ENCODE measurements at places on chromosomes 2 and 18.

GRCh38 chr18:54767098-54767497 is 61.2 kb upstream of the RAB27B start:
- DNase-seq: no peak

DNA sequence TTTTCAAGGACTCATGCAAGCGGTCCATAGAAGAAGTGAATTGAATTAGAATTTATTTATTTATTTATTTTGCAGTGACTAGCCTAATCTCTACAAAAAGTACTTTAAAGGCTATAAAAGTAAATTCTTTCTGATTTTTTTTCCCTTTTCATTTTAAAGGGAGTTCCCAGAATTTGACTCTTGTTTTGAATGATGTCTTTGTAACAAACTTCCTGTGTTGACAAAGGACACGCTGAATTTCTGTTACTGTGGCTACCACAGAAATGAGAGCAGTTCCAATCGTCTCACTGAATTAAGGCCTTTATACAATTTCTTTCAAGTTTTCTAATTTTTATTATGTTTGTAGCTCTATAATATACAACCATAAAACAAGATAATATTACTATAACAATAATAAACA is 46.3 kb upstream of the LPIN2 start:
- no peak for DNase-seq

GRCh38 chr2:25184254-25184653 is 15.9 kb upstream of the POMC start:
- DNase-seq: no peak

GRCh38 chr2:150346806-150347205 is 140.7 kb downstream of the RND3 start:
- no peak for DNase-seq

DNA sequence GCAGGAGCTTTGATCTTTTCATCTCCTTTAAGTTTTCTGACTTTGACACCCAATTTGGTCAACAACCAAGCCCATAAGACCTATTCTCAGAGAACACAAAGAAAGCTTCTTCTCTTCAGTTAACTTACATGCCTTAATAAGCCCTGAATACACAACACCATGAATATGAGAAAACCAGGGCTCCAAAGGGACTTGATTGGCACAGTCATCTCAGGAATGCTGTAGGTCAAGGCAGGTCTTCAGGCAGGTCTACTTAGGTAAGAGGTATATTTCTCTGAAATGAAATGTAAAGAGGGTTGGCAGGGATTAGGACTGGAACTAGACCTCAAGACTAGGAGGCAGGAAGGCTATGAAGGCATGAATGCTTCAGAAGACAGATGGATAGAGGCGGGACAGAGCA is 24.4 kb upstream of the EIF2AK3 start:
- DNase-seq: no peak

DNA sequence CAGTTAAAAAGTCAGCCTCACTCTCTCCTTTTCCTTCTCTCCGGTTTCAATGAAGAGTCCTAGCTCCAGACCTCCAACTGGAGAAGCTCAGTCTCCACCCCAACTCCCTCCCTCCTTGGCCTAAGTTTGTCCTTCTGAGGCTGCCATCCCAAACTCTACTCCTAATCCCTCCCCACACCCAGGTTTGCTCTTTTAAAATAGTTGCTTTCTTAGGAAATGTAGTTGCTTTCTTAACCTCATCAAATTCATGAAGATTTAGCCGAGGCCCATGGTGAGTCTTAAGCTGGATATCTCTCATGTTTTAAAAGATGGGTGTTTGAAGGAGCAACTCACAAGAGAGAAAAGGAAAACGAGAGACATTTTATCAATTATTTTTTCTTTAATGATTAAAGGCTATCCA is 937 bp upstream of the LANCL1 start:
- peak; percentile 46 for DNase-seq

GRCh38 chr2:12803607-12804006 is 86.9 kb downstream of the TRIB2 start:
- no peak for DNase-seq

DNA sequence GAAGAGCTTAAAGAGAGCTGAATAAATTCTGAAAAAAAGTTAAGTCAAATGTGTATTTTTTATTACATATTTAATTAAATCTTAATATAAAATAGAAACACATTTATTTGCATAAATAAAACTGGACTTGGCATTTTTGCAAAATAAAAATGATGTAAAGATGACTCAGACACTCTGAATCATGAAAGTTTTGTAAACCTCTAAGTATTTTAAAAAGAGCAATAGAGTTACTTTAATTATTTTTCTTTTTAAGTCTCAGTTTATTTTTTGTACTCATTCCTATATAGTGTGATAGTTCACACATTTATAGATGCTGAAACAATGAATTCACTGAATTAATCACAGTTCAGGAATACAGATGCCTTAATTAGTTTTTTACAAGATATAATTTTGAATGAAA is 109.9 kb upstream of the DTNA start:
- DNase-seq: peak; percentile 63

GRCh38 chr2:20333738-20334137 is 16.9 kb downstream of the PUM2 start:
- no peak for DNase-seq

DNA sequence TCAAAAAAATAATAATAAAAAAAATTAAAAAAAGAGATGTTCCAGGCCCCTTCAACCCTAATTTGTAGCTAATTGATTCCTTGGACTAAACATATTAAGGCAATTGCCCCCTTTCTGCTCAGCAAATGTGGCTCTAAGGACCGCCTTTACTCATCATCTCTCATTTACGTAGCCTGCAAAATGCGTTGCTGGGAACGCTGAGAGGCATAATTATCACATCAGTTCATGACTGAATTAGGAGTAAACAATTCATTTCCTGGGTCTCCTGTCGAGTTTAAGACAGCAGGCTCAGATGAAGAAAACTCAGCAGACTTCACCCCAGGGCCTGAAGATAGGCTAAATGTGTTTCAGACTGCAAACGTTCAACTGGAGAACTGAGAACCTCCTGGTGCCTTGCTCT is 413.5 kb downstream of the NBAS start:
- DNase-seq: no peak

DNA sequence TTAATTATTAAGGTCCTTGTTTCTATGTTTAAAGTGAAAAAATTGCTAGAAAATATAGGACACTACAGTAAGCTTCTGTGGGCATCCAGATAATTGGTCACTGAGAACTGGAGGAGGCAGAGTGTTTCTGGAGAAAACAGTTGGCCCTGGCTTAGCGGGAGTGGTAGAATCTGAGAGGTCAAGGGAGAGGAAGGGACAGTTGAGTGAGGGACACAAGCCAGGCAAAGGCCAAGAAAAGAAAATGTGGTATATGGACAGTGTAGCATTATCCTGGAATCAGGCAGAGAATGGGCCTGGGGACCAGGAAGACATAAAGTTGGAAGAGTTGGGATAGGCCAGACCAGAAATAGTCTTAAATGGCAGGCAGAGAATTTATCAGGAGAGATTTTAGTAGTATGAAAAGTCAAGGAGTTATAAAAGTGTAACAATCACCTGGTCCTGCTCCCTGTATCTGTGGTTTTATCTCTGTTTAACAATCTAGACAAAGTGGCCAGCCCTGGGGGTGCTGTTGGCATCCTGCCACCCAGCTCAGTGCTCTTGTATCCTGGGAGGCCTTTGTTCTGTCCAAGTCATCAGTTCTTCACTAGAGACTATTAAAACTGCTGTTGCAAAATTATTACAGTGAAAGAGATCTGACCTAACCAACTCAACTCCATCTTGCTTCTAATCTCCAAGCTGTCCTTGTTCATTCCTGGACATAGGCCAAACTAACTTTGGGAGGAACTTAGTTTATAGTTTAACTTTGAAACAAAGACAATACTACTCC is 15.4 kb upstream of the MSGN1 start:
- DNase-seq: no peak

- DNase-seq: no peak
Observed at GRCh38 chr2:192899466-192899865, 704.7 kb upstream of the TMEFF2 start.

- DNase-seq: no peak
Observed at GRCh38 chr2:232310121-232310520, 68.4 kb upstream of the ALPP start.

DNA sequence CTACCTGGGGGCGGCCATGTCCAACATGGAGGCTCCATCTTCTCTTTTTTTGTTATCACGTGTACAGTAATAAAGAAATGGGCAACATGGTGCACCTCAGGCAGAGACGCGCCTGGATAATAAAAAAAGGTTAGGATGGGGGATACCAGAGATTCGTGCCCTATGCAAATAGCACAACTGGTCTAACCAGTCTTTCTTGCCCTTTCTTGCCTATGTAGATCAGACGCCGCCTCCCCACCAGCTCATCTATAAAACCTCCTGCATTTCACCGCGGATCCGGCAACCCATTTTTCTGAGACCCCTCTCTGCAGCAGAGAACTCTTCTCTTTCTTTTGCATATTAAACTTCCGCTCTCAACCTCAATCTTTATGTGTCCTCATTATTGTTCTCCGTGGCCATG is 68.7 kb downstream of the MYL12B start:
- DNase-seq: no peak

DNA sequence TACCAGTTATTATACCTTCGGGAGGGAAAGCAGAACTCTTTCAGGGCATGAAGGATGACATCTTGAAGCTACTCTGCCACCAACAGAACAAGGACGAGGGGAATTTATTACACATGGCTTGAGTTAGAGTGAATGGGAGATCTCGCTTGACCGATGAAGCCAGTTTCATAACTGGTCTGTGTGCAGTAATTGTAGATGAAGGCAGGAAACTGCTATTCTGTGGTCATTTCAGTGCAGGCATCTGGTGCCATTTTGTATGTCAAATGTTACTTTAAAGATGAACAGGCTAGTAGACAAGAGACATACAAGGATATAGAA is 20.5 kb downstream of the GREB1 start:
- DNase-seq: no peak

DNA sequence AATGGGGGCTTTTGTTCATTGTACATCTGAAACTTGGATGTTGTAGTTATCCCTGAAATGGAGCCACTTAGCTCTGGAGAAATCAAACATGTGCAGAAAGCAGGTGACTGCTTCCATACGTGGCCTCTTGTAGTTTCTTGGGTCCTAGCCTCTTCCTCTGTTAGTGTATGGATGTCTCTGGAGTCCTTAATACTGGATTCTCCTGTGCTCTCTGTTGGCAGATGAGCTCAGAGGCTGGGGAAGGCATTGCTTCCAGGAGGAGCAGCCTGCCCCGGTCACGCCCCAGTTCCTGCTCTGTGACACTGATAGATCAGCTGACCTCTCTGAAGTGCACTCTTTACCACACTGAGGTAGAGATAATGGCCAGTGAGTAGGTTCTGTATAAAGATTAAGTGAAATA is 176.2 kb downstream of the LDLRAD4 start:
- no peak for DNase-seq

- DNase-seq: peak; percentile 72
Observed at GRCh38 chr18:36672437-36673344, 156.1 kb downstream of the TPGS2 start.

DNA sequence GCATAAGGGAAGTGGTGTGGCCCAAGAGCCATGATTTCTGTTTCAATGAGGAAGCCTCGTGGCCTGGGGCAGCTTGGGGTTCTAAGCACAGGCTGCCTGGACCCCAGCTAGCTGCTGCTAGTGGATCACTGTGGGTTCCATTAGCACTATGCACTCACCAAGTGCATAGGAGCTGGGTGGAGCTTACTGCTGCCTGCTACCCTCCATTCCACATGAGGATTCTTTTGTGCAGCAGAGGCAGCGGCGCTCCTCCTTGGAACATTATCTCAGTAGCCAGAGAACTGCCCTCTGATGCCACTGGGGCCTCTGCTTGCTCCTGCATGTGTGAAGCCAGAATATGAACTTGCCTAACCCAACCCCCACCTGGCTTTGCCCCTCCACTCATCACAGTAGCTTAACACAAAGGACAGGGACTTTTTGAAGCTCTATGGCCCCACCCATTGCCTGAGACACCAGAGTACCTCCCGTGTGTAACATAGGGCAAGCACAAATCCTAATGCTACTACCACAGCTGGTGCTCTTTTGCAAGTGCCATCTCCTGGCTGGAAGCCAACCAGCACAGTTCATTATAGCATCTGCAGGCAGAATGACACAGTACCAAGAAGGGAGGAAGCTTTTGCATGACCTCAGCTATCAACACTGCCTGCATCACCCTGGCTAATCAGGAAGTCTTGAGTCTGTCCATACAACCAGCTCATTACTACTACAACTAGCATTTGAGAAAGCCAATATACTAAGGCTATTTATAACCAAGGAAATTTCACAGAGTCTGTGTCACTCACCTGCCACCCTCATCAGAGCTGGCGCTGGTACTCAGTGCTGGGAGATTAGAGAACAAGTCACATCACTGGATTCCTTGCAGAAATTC is 297.0 kb upstream of the GULP1 start:
- DNase-seq: no peak

DNA sequence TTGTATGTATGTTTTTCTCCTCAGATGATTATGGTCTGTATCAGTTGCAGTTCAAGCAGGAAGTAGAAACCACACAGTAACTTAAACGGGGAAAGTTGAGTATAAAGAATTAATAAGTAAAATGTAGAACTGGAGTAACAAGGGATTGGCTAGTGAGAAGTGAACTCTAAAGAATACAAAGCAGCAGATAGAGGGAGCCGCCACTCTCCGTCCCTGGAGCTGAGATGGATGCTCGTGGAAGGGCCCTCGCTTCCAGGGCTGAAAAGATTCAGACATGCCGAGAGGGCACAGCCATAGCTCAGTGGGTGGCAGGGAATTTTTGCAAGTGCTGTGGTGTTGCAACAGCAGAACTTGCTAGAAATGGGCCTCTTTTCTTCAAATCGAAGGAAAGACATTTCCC is 155.8 kb downstream of the COL6A3 start:
- no peak for DNase-seq

GRCh38 chr2:36355151-36355889 is at the start of gene CRIM1:
Gene CRIM1, plus strand, starts transcription at chr2:36355778. Its CDS starts 515 bp downstream, at chr2:36356293.
- peak; percentile 94 for DNase-seq

GRCh38 chr2:190093793-190094192 is 31.3 kb upstream of the MSTN start:
- DNase-seq: peak; percentile 35

DNA sequence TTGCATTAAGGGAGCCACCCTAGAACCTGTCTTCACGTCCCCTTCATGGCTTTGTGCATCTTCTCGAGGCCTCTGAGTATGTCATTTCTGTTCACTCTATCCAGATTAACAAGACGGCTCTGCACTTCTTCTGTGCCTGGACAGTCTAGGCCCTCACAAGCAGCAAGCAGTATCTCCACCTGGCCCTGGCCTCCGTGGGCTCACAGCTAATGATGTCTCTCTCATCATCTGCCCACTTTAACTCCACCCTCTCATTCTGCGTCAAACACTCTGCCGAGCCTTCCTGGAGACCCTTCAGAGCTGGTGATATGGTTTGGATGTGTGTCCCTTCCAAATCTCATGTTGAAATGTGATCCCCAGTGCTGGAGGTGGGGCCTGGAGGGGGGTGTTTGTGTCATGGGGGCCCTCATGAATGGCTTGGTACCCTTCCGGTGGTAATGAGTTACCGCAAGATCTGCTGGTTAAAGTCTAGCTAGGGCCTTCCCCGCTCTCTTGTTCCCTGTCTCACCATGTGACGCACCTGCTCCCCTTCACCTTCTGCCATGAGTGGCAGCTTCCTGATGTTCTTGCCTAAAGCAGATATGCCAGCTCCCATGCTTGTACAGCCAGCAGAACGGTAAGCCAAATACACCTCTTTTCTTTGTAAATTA is 132.5 kb upstream of the ID2 start:
- DNase-seq: no peak

GRCh38 chr2:189253836-189254235 is 74.3 kb upstream of the COL5A2 start:
- DNase-seq: peak; percentile 48

- DNase-seq: no peak
Observed at GRCh38 chr18:70058916-70059315, 111.2 kb upstream of the CD226 start.

GRCh38 chr18:6652098-6652497 is 77.4 kb upstream of the ARHGAP28 start:
- no peak for DNase-seq

- DNase-seq: peak; percentile 39
Observed at GRCh38 chr2:30373881-30374302, 73.2 kb upstream of the LCLAT1 start.
